Muscle of back (tissue), 13 donors: ENCODE measurements at places on chromosomes 6 and 20. TPM values are rescaled to one million over a fixed set of nuclear protein-coding genes. Genes with fewer than 3 reads are reported as not detected.

The ADTRP gene
- 0.23 TPM for polyA plus RNA-seq

The ASIP gene
- not detected for polyA plus RNA-seq

DNA sequence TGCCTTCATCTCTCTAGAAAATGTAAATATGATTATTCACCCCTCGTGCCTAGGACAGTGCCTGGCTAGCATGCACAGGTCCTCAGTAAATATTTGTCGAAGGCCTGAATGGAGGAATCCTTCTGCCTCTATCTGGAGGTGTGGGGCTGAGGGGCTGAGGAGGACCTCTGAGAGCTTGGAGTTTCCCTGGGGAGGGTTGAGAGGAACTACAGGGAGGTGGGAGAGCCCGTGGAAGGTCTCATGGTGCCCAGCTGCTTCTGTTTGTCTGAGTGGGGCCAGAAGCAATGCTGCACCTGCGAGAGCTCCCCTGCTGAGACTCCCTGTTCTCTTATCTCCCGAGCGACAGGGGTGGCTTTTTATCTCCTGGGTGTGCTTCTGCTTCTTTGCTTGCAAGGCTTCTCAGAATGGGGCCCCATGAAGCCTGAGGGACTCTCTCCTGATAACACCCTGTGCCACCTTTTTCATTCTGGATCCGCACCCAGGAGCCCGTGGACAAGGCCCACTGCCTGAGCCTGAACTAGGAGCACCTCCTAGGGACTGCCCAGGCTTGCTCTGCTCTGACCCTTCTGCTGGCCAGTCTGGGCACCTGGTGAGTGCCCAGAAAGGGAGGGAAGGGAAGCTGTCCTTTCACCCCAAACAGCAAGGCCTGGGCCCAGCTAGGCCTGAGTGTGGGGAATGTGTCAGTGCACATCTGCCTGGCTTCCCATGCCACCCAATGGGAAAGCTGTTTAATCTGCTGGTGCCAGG lies 2.4 kb downstream of the SLC29A1 start:
- no peak for DNase-seq

The TMEM14C gene
- 119 TPM for polyA plus RNA-seq

The CD93 gene
- 79.6 TPM for polyA plus RNA-seq

- DNase-seq: peak; percentile 79
Observed at GRCh38 chr6:166466178-166467122, 83.7 kb upstream of the MPC1 start.

DNA sequence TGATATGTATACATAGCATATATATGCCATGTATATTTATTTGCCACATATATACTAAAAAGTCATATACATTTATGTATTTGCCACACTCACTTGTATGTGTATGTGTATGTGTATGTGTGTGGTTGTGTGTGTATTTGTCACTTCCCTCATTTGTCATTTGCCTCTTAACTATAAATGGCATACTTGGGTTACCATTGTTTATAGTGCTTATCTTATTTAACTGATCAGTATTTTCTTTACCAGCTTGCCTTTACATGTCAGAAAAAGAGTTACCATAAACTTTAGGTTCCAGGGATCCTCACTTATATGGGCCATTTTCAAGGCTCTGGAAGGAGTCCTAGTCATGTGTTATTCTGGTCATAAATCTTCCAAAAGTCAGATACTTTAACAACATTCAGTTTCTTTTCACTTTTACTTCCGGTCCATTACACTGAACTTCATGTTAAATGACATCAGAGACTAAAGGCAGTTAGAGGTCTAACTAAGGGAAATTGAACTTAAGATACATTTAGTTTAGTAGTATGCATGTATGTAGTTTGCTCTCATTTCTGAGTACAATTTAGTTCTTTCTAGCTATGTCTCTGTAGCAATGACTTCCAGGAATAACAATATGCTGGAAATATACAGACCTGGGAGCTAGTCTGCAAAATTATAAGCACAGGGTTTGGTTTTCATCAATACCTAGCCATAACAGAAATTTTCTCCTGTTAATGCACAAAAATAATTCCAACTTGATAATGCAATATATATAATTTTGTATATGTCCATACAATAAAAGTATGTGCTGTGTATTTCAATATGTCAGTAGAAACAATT lies 33.7 kb upstream of the HIVEP1 start:
- DNase-seq: no peak

The CNKSR3 gene
- polyA plus RNA-seq: 15.4 TPM

GRCh38 chr6:89145091-89145955 lies 532 bp upstream of the PM20D2 start:
- DNase-seq: no peak

DNA sequence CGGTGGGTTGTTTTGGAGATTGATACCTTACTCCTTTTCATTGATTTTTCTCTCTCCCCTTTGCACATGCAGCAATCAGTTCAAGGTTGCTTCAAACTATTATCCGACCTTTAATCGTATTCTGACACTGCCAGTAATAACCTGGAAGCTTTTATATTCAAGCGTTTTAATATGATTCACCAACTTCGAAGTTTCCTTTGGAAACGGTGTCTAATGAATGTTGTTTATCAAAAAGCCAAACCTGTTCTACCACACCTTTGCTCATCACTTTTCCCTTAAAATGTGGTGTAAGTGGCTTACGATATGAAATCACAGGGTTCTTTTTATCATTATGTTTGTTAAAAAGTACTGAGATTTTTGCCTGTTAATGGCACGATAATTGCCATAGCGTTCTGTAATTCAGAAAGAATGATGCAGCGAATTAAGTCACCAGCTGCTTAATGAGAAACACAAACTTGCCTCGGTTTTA lies 660 bp downstream of the STXBP5 start:
- DNase-seq: no peak

- DNase-seq: no peak
Observed at GRCh38 chr6:149453597-149454345, 31.0 kb downstream of the ZC3H12D start.

The FAM184A gene
- polyA plus RNA-seq: 9.4 TPM

The ULBP3 gene
- polyA plus RNA-seq: 2.7 TPM

DNA sequence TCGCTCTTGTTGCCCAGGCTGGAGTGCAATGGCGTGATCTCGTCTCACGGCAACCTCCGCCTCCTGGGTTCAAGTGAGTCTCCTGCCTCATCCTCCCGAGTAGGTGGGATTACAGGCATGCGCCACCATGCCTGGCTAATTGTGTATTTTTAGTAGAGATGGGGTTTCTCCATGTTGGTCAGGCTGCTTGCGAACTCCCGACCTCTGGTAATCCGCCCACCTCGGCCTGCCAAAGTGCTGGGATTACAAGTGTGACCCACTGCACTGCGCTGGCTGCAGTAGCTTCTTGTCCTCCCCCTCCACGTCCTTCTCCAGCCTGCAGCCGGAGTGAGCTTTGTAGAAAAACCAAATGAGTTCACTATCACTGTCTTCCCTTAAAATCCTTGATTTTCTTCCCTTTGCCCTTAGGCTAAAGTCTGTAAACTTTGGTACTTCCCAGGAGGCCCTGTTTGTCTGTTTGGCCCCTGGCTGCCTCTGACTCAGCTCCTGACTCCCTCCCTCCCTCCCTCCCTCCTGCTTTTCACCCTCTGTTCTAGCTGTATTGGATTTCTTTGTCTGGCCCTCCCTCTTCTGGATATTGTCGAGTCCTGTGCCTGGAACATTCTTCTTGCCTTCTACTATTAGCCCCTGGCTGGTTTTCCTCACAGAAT lies 12.9 kb downstream of the PARD6B start:
- DNase-seq: peak; percentile 77

- DNase-seq: no peak
Observed at GRCh38 chr6:99802396-99803031, 191.5 kb downstream of the MCHR2 start.

The PPP1R16B gene
- polyA plus RNA-seq: 5.6 TPM

The SLC17A1 gene
- polyA plus RNA-seq: not detected

GRCh38 chr6:130993292-130993765 lies 69.7 kb downstream of the EPB41L2 start:
- DNase-seq: no peak

The MMP24 gene
- polyA plus RNA-seq: 0.54 TPM

DNA sequence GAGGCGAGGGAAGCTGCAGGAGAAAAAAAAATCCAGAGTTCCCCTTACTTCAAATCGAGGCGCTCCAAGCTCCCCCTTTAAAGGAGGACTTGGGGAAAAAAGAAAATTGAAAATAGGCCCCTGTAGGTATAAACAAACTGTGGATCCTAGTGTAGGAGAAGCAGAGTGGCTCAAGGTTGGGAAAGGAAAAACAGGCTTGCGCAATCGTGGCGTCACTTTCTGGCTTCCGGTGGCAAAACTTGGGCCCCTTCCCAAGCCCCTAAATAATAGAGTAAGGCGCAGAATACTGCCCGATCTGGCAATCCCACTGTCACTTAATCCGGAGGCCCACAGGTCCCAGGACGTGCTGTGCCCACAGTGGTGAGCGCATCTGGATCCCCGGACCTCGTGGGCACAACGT lies 8.0 kb downstream of the PAX1 start:
- DNase-seq: no peak

GRCh38 chr20:22974354-22974753 lies 60.8 kb upstream of the SSTR4 start:
- DNase-seq: no peak

The WFDC10B gene
- not detected for polyA plus RNA-seq

DNA sequence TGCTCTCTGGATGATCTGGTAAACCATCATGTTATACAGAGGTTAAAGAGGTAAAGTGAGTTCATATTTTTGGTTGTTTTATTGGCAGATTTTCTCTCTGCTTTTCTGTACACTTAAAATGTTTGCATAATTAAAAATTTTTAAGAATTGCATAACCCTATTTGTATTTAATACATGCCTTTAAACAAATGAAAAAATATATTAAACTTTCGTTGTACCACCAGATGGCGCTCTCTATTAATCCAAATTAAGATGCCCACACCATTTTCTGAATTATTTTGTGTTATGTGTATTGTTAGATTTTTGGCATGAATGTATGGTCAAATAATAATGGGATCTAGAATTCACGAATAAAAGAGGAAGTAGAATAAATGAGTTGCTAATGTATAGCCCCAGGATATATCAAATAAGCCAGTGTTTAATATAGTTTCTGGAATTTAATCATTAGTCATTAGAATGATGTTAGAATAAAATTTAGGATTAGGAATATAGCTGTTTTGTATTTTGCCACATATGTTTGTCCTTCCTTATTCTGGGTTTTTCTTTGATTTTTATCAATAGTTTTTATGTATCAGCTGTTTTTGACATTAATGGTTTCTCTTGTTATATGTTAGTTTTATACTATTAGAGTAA lies 38.9 kb downstream of the SMAP1 start:
- peak; percentile 58 for DNase-seq

- DNase-seq: no peak
Observed at GRCh38 chr20:3227506-3227905, 11.5 kb downstream of the SLC4A11 start.

The PRRT1 gene
- polyA plus RNA-seq: 1.7 TPM

- DNase-seq: no peak
Observed at GRCh38 chr6:165002866-165003265, 306.5 kb downstream of the C6orf118 start.

DNA sequence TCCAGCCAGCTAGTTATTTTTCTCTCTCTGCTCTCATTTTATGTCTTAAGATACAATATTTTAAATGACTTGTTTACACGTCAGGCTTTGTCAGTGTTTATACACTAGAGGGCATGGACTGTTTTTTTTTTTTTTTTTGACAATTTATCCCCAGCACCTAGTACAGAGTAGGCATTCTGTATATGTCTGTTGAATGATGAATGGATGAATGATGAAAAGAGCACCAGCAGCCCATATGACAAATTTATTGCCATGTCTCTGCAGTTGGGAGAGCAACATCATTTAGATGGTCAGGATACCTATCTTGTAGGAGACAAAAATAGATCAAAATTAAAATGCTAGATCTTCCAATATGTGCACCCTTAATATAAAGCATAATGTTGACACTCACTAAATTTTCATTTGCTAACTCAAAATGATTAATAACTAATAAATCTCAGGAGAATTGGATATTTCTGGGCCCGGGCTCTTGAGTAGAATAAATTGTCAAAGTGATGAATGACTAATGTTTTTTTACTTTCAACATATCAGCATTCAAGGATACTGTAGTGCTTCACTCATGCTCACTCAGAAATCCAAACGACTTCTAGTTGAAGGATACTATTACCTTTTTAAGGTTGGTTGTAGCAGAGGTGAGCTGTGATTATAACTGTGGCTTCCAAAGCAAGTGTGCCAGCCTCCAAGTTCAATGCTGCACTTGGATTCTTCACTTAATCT lies 200.0 kb downstream of the PHACTR1 start:
- no peak for DNase-seq

The TEAD3 gene
- 58.9 TPM for polyA plus RNA-seq

The SYCP2 gene
- polyA plus RNA-seq: 1.5 TPM

DNA sequence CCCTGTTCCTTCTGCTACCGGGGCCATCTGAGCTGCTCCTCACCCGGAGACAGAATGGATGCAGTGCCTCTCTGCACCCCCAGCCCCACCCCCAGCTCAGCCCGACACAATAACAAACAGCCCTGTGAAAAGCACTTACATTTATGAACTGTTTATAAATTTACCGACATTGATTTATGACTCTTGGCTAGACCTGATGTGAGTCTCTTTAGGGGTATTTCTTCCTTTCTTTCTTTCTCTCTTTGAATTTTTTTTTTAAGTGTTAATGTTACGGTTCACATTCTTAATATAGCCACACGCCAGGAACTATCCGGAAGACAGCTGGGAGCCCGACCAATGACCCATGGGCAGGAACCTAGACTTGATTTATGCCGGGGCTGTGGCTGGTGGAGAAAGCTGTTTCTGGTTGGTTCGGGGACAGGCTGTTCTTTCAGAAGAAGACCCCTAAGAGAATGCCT lies 266.3 kb downstream of the CDC5L start:
- peak; percentile 34 for DNase-seq

DNA sequence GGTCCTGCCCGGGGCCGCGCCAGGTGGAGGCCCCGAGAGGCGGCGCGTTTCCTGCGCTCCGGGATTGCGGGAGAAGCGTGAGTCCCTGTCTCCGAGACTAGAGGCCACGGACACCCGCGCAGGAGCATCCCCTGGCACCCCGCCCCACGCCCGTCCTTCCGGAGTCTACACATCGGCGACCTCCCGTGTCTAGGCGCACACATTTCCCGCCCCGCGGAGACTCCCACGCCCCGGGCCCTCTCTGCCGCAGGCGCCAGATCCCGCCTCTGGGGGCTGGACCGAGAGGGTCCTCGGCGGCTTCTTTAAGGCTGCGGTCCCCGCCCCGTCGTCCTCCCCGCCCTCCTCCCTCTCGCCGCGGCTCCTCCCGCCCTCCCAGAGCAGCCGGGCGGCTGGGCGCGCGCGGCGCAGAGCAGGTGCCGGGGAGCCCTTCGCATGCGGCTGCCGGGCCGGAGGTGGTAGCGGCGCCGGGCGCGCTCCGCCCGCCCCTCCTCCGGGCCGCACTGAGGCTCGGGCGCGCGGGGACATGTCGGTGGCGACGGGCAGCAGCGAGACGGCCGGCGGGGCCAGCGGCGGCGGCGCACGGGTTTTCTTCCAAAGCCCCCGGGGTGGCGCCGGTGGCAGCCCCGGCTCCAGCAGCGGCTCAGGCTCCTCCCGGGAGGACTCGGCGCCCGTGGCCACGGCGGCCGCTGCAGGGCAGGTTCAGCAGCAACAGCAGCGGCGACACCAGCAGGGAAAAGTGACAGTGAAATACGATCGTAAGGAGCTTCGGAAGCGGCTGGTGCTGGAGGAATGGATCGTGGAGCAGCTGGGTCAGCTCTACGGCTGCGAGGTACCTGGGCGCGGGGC lies at the start of gene PPP1R14C:
TSS of gene PPP1R14C (plus strand) at position 375 of the 846 bp plus-strand sequence. CDS start at position 524, 149 bp downstream.
- peak; percentile 37 for DNase-seq

The MTRF1L gene
- 19.3 TPM for polyA plus RNA-seq
